ENCODE measurements at places on chromosomes 2 and 18.

- DNase-seq, result no peak
These were observed 8.6 kb upstream of the ANO7 start for GRCh38 chr2:241179899-241180298.

DNA sequence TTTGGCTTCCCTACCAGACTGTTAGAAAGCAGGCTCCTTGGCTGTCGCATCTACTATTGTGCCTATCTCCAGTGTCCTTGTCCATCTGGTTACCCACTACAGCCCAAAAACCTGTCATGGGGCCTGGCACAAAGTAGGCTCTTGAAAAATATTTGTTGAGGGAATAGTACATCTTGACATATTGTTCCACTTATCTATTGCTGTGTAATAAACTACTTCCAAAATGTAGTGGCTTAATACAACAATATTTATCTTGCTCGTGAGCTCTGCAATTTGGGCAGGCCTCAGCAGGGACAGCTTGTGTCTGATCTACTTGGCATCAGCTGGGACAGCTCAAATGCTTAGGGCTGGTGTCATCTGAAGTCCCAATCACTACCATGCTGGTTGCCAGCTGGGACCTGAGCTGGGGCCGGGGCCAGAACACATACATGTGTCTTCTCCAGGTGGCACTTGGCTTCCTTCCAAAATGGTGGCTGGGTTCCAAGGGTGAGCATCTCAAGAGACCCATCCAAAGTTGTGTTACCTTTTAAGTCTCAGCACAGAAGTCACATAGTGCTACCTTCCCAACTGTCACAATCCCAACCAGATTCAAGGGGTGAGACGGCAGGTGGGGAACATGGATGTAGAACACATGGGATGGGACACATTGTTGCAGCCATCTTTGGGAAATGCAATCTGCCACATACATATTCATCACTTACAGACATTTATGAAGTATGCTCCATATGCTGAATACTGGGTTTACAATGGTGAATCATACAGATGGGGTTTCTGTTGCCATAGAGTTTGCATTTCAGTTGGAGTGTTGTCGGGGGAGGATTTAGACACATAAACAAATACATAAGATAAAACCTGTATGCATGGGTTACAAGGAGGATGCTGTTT lies 134.2 kb downstream of the FOXI3 start:
- DNase-seq, result no peak

GRCh38 chr18:45365835-45366234 lies 249.4 kb upstream of the SLC14A2 start:
- no peak for DNase-seq

DNA sequence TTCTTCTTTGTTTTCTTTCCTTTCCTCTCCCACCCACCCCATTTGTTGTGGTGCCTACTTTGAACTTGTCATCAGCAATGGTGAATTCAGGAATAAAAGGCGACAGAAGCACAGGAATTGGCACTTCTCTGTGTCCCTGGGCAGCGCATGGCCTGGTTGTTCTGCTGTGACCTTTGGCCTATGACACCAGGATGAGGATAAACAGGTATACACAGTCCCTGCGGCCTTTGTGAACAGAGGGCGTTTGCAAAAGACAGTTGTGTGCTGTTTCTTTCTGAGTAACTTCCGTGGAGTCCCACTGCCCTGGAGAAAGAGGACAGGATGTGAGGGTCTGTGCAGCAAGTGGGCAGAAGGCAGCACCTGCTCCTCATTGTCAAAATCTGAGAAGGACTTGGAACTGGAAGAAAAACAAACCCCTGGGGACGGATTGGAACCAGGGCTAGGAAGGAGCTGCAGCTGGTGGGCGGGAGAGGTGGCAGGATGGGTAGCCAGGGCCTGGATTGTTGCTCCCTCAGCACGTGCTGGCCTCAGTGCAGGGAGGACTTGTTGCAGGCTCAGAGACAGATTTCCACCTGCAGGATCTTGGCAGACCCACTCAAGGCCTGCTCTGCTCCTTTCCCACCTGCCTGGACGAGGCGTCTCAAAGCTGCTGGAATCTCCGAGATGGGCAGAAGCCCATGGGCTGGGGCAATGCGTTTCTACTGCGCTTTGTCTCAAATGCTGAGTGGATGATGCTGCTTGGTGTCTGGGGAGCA lies 159.5 kb downstream of the ACKR3 start:
- no peak for DNase-seq

DNA sequence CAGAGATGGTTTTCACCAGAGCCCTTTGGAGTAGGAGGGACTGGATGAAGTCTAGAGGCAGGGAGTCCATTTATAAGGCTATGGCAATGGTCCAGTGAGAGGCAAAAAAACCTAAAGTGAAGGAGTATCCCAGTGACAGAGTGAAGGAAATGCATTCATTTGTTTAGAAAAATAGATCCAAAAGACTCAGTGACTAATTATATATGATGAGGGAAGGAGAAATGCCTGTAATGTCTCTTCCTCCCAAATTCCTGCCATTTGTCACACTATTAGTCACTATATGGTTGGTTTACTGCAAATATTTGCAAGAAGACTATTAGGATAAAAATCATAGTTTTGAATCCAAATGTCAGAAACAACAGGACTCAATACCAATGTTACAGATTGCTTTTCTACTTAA lies 104.2 kb downstream of the ZNF521 start:
- DNase-seq, result no peak

DNA sequence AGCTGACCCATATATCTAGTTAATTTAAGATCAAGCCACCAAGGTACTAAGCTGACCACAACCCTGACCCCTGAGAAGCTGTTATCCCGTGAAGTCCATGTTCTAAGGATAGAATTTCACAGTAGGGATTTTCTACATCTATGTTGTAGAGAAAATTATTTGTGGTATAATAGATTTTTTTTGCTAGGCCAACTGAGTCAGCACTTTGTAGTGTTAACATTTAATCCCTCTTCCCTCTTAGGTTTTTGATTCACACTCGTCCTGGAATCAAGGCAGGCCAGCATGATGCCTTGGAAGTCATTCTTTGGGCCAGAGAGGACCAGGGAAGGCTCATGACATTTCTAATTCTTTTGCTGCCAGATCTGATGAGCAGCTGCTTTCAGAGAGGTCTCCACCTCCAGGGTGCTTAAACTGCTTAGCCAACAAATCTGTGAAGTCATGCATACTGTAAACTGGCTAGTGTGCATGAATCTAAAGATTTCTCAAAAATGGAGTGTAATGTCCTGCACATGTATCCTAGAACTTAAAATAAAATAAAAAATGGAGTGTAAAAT lies 102.5 kb downstream of the RBM43 start:
- DNase-seq, result no peak

- no peak for DNase-seq
These were observed 9.6 kb upstream of the TEX51 start for GRCh38 chr2:126889071-126889470.

DNA sequence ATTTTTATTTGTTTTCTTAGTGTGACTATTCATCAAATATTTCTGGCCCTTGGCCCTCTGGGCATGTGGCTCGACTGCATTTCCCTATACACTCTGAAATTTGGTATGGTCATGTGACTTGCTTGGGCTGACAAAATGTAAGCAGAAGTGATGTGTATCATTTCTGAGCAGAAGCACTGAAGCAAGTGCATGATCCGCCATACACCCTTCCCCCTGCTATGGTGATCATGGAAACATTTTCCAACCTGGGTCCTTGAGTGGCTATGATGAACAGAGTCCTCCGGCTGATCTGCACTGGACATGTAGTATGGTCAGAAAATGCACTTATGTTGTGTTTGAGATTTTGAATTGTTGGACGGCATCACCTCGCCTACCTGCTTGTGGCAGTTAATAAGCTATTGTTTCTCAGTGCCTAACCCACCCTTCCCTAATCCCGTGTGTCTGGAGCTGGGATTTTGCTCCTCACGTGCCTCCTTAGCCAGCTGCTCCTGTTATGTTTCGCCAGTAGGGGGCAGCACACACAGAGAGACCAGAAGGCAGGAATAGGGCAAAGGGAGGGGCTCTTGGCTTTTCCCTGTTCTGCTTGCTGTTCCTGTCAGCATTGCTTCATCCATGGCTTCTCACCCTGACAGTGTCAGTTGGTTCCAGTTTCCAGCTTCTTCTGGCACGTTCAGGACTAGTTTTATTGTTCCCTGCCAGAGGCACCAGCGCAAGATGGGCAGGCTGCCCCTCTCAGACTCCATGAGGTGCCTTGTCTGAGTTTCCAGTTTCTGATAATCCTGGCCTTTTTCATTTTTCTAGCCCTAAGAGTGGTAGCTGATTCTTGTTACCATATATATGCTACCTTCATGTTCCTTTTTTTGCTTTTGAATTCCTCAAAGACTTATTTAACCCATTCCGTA lies 207.4 kb downstream of the ARL6IP6 start:
- peak; percentile 31 for DNase-seq

DNA sequence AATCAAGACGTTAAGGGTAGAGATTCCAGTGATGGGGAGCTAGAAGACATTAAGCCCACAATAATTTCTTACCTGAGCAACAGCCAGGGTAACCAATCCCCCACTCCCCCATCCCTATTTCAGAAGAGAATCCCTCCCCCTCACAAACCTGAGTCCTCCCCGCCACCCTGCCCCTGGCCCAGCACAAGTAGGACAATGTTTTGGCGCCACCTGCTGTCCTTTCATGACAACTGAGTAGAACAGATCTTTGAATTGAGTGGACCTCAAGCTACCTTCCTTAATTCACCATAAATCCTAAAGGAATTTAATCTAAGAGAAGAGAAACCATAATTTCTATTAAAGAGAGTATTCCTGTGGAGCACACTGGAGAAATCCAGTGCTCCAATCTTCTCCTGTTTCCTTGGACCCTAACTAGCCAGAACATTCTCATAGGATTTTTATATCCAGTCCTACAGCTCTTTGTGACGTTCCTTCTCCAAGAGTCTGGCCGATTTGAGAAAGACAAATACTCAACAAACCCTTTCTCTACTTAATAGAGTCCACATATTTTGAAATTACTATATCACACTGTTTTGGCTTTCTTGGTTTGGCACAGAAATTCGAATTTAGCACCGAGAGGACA lies 41.1 kb downstream of the NHEJ1 start:
- DNase-seq, result no peak

DNA sequence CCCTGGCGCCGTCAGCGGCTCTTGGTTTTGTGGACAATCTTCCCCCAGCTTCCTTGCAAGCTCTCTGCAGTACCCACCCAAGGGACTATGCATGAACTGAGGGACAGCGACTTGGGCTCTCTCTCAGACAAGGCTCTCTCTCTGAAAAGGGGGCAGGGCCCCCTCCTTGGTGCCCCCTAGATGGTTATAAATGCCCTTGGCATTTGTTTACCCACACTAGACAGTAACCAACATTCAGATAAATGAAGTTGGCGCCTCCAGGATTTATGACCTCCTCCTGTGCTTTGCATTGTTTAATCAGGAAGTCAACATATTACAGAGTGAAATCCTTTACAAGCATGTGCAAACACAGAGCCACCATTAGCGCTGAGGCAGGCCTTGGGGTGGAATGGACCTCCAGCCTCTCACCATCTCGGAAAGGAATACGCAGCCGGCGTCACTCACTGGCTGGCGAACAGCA lies 547.4 kb upstream of the ID2 start:
- peak; percentile 74 for DNase-seq

DNA sequence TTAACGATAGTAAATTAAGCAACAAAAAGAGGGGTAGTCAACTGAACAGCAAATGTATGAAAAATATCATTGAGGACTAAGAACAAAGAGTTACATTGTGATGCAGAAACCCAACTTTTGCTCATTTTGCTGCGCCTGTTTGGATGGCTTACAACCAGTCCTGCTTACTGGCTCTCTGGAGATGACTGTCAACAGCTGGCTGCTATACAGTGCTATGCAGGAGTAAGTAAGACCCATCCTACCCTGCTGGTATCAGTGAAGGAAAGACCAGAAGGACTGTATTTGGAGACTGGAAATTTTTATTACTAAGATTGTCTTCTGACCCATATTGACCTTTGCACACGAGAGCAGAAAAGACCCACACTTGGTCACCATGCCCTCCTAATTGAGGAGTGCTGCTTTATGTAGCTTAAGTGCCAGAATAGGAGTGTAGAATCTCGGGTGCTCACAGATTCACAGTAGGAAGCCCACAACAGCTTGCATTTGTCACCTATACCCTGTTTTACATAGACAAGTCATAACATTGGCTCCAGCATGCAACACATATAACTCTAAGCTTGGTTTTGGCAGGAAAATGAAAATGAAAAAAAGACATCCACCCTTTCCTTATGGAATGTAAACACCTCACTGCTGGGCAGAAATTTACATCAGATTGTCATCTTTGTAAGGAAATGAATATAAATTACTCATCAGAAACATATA lies 1915.0 kb upstream of the CELF4 start:
- no peak for DNase-seq

DNA sequence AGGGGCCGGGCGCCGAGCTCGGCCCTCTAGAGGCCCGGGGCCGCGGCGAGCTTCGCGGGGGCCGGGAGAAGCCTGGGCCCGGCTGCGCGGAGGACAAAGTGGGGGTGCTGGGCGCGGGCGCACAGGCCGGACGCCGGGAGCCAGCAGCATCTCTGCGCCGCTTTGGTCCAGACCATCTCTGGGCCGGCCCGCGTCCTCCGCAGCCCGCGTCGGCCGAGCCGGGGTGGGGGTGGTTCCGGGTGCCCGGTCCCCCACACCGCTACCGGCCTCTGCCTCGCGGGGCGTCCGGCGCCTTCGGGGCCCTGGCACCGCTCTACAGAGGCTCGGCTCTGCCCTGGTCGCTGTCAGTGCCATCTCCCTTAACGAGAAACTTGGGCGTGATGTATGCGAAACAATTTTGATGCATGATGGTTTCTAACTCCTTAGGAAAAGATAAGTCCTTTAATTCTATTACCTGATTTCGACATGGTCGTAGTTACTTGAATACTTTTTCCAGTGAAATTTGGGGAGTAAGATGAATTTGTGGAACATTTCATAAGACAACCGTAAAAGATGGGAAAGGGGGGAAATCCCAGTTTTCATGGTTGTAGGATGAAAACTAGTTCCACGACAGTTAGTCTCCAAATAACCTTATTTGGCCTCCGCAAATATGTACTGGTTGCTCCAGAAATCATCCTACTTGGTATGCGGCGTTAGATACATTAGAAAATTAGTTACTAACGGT lies 562 bp downstream of the TWSG1 start:
- peak; percentile 97 for DNase-seq

- DNase-seq, result no peak
These were observed 600.1 kb upstream of the RAB6C start for GRCh38 chr2:129379411-129379810.

Measured in right kidney (tissue), 9 donors.